ENCODE measurements at places on chromosomes 12 and 14.

DNA sequence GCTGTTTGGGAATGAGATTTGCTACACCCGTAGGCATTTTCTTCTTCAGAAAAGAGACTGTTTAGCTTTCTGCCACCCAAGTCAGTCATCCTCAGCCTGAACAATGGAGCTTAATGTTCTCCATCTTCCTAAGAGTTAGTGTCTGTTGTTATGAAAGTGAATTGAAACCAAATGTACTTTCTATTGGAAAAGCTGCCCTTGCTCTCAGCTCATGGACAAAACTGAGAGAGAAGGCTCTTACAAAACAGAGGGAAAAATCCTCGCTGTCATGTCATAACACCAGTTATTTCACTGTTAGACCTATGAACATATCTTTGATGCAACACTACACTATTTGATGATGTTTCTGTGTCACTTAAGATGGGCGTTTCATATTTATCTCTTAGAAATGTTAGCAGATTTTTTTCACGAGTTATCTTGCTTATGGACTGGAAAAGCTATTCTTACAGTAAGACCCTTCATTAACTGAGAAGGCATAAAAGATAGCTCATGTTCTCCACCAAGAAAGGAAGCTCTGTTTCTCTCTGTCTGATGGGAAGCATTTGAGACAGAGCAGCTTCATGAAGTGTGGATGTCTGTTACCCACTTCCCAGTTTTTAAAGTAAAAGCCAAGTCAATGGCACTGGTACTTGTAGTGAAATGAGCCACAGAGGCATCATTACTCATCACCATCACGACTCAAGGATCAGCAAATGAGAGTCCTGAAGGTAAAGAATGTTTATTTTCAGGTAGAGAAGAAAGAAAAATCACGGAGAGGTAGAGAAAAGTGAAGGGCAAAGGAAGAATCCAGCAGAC, 483.9 kb downstream of the ZFP36L1 start:
- no peak for DNase-seq

DNA sequence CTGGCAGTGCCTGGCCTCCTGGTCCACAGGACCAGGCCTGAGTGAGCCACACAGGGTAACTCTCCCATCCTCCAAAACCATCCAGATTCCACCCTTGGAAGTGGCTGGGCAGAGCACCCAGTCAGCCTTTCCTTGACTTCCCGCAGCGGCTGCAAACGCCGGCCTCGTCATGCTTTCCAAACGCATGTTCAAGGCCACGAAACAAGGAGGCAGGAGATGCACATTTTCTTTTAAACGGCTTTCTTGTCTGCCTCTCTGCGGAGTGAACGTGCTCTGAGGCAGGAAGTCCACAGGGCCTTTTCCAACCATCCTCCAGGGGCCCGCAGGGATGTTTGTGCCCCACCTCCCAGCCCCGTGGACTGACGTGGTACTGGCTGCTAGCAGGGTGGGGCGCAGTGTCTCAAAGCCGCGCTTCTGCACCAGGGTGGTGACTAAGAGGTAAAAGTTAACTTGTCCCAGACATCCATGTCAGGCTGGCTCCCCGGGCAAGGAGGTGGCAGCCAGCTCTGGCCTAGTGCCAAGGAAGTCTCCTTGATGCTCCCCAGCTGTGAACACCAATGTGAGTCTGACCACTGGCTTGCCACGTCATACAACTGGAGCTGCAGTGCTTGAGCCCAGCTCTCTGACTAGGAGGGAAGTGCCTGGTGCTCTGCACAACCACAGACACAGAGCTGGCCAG, 45.0 kb downstream of the KCNA5 start:
- DNase-seq: no peak

GRCh38 chr12:89838833-89839232, 130.2 kb upstream of the ATP2B1 start:
- no peak for DNase-seq

DNA sequence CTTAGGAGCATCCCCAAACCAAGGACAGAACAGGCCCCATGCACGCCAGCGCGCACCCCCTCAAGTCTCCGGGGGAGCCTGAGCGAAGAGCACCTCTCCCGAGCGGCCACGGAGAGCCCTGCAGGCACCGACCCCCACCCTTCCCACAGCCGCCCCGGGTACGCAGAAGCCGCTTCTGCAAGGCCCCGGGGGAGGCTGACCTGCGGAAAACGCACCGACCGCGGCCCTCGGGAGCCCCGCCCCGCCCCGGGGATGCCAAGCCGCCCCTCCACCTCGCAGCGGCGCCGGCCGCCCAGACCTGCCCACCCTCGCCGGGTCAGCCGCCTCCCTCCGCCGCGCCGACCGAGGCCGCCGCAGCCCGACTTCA, 385 bp downstream of the CAPRIN2 start:
- DNase-seq: no peak

GRCh38 chr12:14841761-14842160, 1.6 kb downstream of the ART4 start:
- DNase-seq: no peak

GRCh38 chr14:97538749-97539410, 741.7 kb downstream of the VRK1 start:
- peak; percentile 9 for DNase-seq

GRCh38 chr12:102965281-102966155, 8.0 kb downstream of the ASCL1 start:
- no peak for DNase-seq

GRCh38 chr12:51056242-51056641, 8.1 kb downstream of the LETMD1 start:
- no peak for DNase-seq

- no peak for DNase-seq
Observed at GRCh38 chr14:67768219-67768618, 48.2 kb downstream of the ZFYVE26 start.

GRCh38 chr12:52091061-52091460, 11.6 kb downstream of the SMIM41 start:
- no peak for DNase-seq

- DNase-seq: peak; percentile 78
Observed at GRCh38 chr12:45730348-45731189, 1.1 kb downstream of the ARID2 start.

GRCh38 chr14:90406384-90406798, 9.6 kb downstream of the CALM1 start:
- DNase-seq: peak; percentile 22

- DNase-seq: peak; percentile 79
Observed at GRCh38 chr12:57182918-57183575, 33.5 kb upstream of the NXPH4 start.

DNA sequence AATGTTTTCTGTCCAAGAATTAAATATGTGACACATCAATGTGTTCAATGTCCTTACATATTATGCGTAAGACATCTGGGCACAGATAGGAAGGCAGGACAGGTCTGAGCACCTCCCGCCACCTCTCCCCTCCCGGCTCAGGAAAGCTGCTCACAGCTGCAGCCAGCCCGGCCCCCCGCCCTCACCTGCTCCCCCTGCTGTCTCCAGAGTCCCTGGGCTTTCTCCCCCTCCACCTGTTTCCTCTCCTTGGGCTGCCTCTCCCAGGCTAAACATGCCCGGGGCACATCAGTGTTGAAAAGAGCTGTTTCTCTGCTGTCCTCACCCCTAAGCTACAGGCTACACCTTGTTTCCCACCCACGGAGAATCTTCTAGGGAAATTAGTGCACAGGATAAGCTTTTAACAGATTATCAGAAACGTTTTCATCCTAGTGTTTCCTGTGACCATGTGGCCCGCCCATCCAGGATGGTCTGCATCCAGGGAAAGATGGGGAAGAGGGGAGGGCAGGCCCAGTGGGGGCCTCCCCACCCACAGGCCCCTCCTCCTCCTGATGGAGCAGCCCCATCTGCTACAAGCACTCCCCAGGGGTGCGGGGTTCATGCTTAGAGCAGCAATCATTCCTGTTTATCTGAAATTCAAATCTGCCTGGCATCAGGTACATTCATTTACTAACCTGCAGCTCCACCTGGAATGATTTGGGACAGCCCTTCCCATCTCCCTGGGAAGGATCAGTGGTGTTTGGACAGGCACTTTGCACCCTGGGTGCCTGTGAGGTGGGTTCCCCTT, 273.8 kb upstream of the SFSWAP start:
- DNase-seq: no peak

- DNase-seq: peak; percentile 88
Observed at GRCh38 chr12:8953773-8954402, 4.4 kb upstream of the M6PR start.

- no peak for DNase-seq
Observed at GRCh38 chr12:32217354-32218310, 111.0 kb downstream of the BICD1 start.

DNA sequence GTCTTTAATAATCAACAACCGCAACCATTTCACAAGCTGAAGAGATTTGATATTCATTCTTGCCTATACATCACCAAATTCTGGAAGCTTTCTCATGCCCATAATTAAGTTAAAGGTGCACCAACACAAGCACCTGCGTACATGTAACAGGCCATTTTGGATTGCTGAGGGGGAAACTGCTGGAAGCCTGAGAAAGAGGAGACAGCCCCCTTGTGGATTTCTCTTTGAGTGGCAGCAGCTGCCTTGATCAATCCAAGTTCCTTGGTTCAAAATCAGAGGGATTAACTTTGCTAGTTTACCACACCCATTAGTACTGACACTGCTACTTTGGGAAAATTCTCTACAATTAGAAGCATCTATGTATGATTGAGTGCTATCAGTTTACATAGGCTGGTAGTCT, 321.1 kb downstream of the NOVA1 start:
- DNase-seq: no peak

DNA sequence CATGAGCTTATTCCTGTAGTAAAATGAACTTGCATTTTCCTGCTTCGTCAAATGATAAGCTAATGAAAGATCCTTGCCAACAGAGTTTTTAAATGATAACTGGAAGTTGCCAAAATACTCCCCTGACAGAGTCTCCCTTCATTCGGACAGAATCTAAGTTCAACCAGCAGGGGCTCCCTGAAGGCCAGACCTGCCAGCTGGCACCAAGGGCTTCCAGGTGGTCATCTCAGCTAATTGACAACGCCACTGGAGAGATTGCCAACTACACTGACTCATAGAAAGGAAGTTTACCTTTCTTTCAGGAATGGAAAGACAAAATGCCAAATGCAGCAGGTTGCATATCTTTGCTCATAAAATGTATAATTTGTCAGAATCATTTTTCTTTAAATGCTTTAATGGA, 462.8 kb downstream of the GXYLT1 start:
- no peak for DNase-seq

GRCh38 chr12:4974217-4974616, 64.5 kb downstream of the KCNA1 start:
- no peak for DNase-seq

- DNase-seq: no peak
Observed at GRCh38 chr14:92459950-92460421, 53.6 kb upstream of the RIN3 start.

Measured in CD4-positive, alpha-beta T cell treated with Interleukin-17A for 1 hour (primary cell).